ENCODE measurements at places on chromosomes 4 and X.

GRCh38 chr4:155904331-155904730, 835 bp downstream of the TDO2 start:
- DNase-seq: no peak

DNA sequence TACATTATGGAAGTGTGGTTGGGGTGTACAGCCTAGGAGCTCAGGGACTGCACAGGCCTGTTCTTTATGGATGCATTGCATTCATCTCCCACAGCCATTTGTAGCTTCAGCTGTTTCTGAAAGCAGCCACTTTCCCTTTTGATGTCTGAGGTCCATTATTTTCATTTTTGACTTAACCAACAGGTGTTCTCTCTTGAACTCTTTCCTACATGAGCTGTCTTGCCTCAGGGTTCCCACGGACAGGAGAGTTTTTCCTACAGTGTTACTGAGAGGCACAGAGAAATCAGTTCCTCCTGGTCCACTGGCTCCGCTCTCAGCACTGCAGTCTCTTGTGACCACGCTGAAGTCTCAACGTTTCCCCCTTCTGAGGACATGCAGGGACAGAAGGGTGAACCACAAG, 87.2 kb downstream of the RASL11B start:
- no peak for DNase-seq

- DNase-seq: no peak
These were observed 32.1 kb downstream of the F11 start for GRCh38 chr4:186298031-186298647.

DNA sequence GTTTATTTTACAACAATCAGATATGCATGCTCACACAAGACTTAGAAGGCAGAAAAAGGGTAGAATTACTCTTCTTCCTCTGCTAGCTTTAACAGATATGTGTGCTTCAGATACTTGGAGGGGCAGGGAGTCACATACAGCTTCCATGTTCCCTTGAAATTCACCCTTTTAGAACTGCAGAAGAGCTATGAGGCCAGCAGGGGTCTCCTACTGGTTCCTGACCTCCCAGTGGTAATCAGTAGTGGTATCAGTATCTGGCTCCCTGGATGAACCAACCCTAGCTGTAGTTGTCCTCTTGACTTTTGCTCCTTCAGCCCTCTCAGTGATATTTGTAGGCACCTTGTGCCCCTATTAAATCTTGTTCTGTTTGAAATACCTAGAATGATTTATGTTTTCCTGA, 81.5 kb downstream of the RCHY1 start:
- no peak for DNase-seq

DNA sequence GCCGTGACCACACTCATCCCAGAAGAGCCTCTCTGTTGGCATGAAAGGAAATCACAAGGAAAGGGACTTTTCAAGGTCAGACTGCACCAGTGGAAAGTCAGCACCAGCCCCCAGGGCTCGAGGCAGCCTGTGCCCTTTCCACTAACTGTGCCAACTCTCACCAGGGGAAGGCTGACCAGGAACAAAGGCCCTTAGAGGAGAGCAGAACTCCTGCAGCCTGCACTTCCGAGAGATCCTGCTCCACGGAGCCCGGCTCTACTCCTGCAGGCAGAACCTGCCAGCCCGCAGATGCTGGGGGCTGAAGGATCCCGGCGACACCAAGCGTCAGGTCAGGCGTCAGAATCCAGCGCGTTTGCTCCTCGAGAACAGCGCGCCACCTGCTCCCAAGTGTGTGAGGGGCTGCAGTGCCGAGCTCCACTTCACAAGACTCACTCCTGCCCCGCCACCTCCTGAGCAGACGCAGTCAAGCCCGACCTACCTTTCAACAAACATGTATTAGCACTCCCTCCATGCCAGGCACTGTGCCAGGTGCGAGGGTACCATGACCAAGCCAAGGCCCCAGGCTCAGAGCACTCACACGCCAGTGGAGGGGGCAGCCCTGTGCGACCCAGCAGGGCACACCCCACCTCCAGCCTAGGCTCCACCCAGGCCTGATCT, 13.6 kb upstream of the HELT start:
- DNase-seq: no peak

GRCh38 chr4:147994076-147994475, 262.2 kb downstream of the ARHGAP10 start:
- DNase-seq: no peak

DNA sequence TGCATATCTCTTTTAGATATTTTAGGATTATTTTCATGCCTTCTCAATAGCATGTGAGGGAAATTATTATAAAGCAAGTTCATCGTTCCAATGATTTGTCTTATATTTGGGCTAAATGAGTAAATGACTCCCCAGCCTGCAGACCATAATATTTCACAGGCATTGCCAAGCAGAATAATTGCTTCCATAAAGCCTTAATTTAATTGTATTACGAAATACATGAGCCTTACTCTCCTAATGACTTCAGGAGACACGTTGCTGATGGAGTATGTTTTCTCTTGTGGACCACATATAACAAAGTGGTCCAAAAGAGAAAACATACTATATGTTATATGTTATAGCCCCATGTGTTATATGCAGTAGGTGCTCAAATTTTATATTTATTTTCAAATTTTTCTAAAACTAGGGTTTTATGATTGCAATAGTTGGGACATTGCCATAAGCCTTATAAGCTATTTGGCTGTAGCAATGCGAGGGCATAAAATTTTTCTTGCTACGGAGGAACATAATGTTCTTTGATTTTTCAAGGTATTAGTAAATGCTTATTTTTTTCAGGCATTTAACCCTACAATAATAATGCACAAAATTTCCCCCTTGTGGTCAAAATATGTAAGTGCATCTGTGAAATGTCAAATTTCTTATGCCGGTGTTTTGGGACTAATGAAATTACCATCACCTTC, 26.2 kb upstream of the TMPRSS11D start:
- no peak for DNase-seq

GRCh38 chrX:96611619-96612362, 72.9 kb upstream of the DIAPH2 start:
- no peak for DNase-seq

DNA sequence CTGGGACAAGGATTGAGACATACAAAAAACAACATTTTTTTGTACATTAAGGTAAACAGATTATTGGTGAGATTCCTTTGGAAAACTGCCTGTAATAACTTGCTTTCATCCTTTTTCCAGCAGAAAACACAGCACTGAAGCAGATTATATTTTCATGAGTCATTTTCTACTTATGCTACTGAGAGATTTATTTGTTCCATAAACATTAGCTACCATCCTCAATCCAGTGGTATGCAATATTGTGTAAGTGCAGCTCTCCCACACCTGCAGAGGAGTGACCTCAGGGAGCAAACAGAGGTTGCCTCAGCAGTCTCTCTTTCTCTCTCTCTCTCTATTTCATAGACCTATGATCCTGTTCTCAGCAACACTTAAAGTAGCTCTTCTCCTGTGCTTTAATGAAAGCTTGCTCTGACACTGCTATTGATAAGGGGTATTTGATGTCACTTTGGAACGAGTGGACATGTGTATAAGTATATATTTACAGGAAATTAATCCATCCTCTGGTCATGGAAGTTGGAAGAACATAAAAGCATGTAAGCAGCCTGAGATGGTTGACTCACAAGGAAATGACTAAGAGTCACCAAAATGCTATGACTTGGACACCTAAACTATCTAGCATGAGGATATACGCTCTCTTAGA, 163.7 kb upstream of the SPANXC start:
- DNase-seq: no peak

GRCh38 chr4:182338063-182338462, 94.9 kb downstream of the TENM3 start:
- no peak for DNase-seq

- DNase-seq: no peak
These were observed 121.4 kb downstream of the SHROOM3 start for GRCh38 chr4:76556452-76556851.

GRCh38 chrX:48470833-48471118, 716 bp upstream of the SLC38A5 start:
- no peak for DNase-seq

DNA sequence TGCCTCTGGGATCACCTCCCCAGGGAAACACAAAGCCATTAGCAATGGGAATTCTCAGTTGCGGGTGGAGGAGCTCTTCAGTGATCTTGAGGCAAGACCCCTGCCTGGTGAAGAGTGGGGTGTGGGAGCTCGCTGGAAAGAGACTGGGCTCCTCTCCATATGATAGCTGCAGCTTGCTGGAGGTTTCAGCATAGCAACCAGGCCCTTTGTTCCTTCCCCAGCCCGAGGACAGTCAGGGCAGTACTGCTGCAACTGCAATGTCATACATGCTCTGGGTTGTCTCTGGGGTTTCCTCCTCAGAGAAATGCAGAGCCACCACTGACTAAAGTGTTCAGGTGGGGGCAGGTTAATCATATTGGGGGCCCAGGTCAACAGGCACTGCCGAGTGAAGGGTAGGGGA, 81.3 kb downstream of the ARHGAP24 start:
- no peak for DNase-seq

DNA sequence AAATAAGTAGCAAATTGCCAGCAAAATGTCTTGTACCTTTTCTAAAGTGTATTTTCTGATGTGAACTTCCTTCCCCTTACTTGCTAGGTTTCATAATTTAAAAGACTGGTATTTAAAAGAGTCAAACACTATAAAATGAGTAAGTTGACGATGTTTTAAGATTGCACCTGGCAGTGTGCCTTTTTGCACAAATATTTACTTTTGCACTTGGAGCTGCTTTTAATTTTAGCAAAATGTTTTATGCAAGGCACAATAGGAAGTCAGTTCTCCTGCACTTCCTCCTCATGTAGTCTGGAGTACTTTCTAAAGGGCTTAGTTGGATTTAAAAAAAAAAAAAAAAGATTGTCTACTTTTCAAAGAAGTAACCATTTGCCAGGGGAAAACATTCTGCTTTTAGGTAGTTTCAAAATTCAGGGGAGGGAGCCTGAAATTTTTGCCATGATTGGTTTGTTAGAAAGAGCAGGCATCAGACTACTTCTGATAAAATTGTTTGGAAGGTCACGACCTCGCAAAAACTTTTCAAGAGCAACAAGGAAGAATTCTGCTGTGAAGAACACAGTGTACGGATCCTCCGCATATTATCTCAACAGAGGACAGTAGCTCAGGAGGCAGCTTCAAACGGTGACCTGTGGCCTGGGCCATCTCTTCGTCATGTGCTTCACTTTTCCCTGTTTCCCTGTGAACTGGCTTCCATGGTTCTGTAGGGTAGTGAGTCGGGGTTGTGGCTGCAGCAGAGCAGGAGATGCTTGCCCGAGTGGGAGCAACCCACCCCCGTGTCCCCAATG, 66.1 kb downstream of the CDS1 start:
- no peak for DNase-seq

- no peak for DNase-seq
These were observed 114.6 kb downstream of the PCDH18 start for GRCh38 chr4:137417676-137418075.

DNA sequence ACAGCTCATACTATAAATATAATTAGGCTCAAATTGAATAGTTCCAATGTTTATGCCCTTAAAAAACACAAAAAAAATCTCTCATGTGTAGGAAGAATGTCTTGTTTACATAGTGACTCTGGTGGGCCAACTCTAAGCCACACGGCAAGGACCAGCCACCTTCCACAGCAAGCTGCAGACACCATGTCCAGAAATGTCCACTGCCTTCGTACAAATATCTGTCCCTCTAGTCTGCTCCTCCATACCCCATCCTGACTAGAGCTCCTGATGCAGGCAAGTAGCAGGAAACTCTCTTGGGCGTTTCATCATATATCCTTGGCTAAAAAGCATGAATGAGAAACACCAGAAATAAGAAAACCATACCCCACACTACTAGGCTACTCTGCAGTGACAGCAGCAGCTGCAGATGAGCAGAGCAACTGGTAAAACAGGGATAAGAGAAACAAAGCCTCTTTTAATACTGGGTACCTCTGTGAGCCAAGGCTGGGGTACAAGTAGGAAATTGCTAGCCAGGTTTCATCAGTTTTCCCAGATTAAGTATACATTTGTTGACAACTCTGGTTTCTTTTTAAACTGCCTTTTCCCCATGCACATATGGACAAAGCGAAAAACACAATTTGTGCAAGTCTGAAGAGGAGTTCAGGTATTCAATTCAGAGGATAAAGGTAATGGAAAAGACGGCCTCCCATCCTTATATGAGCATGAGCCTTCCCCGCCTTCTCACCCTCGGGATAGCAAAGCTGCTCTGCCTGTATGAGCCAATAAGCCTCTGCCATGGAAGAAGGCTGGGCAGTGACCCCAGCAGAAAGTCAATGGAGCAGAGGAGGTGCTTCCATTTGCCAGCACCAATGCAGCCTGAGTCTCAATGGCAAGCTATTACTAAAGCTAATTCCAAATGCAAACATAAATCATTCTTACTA, 245.4 kb downstream of the DCLK2 start:
- no peak for DNase-seq

DNA sequence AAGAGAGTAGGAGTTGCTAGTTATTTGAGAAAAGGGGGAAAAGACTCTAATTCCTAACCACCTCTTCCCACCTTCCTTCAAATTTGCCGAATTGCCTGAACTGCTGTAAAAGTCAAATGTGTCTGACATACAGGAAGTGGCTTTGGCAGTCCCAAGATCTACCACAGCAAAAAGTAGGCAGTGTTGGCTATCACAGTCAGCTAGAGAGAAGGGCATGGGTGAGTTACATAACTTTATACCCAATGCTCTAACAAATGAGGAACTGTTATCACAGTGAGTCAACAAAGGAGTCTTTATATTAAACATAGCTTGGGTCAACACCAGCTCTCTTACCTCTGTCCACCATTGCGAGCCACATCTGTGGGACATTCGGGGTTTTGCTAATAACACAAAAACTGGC, 2.4 kb upstream of the MBNL3 start:
- no peak for DNase-seq

DNA sequence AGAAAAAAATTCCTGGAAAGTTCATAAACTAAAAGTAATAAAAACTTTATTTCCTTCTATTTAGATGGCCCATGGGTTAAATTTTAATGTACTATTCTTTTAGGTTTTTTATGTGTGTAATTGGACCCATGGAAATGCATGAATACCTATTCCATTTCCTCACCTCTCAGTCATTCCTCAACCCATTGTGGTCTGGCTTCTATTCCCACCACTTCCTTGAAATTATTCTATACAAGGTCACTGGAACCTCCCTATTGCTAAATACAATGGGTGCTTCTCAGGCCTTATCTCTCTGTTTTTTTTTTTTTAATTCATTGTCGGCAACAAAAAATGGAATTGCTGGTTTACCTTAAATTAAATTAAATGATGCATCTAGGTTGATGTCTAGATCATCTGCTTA, 17.2 kb downstream of the SLC39A8 start:
- DNase-seq: no peak

- DNase-seq: no peak
These were observed 149.5 kb downstream of the MAML3 start for GRCh38 chr4:140004549-140004895.

DNA sequence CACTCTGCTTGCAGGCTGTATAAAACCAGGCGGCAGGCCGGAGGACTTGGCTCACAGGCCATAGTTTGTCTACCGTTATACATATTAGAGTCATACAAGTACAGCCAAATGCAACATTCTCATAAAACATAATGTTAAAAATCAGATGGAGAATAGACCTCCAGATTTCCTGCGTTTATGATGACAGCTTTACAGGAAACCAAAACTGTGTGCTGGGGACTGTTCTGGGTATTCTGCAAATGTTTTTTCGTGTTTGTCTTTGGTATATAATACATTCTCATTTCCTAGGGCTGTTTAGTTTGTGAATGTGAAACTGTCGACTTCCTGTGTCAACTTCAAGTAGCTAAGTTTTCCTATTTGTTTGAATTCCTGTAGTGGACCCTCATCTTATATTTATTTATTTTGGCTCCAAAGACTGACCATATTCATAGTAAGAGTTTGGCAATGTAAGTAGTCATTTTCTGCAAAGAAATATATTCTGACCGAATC, 79.5 kb upstream of the FAM9C start:
- DNase-seq: no peak

GRCh38 chr4:52933738-52934137, 71.6 kb downstream of the RASL11B start:
- no peak for DNase-seq

Measured in stimulated activated CD4-positive, alpha-beta T cell treated with anti-CD3 and anti-CD28 coated beads, Interleukin-4, amount 100 ng/mL, for 4 hours (primary cell).